ENCODE measurements at places on chromosomes 3 and 15. TPM values are rescaled to one million over a fixed set of nuclear protein-coding genes. Genes with fewer than 3 reads are reported as not detected.

DNA sequence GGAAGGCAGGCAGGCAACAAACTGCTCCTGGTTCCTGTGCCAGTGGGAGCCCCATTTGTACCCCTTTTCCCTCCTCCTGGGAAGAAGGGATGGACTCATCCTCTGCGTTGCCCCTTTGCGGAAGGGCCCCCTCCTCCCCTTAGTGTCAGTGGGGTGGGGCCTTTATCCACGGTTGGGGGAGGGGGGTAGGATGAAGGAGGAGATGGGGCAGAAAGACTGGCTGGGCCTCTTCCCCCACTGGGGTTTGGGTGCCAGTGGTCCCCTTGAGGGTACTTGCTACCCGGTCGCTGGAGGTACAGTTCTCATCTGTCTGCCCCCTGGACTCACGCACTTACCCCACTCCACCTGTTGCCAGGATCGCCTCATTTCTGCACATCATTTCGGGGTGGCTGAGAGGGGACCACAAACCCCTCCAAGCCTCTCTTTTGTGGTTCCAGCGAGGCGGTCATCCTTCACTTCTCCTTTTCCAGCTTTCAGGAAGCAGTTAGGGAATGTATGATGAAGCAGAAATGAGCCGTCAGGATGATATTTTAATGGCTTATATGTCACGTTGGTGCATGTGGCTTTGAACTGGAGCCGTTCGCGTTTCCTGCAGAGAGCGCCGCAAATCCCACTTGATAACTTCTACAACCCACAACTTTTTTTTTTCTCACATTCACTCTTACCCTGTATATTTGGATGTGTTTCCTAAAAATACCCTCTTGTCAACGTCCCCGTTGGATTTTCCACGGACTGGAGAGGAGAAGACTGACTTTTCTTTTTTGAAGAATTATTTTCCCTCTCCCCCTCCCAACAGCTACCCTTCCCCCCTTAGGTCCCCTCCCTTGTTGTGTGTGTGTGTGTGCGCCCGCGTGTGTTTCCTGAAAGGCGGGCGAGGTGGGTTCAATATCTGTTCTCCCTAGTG lies at the start of gene ZIC4:
TSS of gene ZIC4 (minus strand) at position 516 of the 904 bp plus-strand sequence. CDS start 3,746 bp downstream, outside the sequence.
- no peak for DNase-seq

- no peak for DNase-seq
Measured at GRCh38 chr15:84552896-84553295, 47.9 kb upstream of the ZSCAN2 start.

- peak; percentile 1 for DNase-seq
Measured at GRCh38 chr3:86702381-86702958, 288.5 kb downstream of the VGLL3 start.

- DNase-seq, result no peak
Measured at GRCh38 chr3:186976837-186977750, 46.8 kb downstream of the ST6GAL1 start.

DNA sequence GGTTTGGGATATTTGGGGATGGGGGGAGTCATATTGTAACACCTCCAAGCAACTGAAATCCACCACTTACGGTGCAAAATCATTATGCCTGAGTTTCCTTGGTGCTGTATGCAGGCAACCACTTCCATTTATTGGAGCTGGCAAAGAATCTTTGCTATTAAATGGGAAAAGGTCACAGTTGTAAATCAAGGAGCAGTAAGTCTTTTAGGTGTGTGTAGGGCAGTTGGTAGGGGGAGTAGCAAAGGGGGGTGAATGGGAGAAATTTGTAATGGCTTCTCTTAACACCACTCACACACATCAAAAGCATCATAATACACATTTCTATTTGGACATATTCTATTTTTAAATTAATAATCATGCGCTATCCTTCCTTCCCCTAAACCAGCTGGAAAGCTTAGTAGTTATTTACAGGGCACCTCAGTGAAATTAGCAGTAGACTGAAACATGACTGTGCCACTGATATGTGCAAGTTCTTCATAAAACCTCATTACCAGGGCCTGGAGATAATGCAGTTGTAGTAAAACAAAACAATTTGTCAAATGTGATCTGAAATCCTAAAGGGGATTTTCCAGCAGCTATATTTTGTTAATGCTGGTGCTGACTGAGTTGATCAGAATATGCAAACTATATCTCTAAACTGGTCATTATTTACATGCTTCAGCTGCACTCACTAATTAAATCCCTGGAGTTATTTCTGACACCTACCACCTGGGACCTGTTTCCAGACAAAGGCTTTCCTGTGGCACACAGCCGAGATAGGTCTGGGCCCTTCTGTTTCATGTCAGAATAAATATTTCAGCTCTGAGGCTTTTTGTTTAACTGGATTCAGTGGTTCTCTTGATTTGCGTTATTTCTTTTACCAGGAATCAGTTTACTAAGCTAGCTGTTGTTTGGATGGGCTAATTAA lies 90.1 kb downstream of the B3GALNT1 start:
- no peak for DNase-seq

GRCh38 chr3:24225385-24225950 lies 269.2 kb downstream of the THRB start:
- DNase-seq, result no peak

The ARL14 gene
- not detected for polyA plus RNA-seq

DNA sequence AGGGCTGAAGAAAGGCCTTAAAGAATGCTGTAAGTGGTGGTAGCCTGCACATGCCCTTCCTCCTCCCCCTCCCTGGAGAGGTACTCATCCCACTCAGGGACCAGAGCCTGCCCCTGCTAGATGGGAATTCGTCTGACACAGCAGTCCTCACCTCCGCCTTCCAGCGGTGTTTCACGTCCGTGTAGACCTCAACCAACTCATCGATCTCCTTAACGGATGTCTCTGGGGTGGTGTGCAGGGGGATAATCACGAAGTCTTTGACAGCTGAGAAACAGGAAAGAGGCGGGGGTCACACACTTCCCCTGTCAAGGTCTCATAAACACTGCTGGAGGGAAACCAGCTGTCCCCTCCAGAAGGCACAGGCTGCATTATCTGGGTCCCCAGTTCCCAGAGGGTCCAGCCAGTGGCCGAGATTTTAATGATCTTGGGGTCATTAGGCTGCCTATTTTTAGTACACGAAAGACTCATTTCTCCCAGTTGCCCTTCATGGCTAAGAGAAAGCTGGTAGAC lies 9.9 kb downstream of the DNASE1L3 start:
- DNase-seq, result peak; percentile 51

DNA sequence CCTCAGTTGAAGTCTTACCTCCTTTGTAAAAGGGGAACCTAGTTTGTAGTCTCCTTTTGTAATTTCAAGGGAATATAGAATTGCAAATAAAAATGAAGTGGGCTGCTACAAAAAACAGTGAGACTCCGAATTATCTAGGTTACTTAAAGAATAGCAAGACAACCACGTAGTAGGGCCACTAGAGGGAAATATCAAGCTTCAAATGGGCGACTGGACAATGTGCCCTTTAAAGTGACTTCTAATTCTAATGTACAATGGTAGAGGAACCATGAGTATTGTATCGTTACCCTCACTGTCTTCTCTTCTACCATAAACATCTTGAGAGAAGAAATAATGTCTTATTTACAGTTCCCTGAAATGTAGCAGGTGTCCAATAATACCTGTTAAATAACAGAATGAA lies 56.3 kb downstream of the TP63 start:
- no peak for DNase-seq

GRCh38 chr3:112579697-112580096 lies 17.9 kb downstream of the SLC35A5 start:
- DNase-seq, result peak; percentile 24

The CHAC1 gene
- polyA plus RNA-seq, result 18.9 TPM

DNA sequence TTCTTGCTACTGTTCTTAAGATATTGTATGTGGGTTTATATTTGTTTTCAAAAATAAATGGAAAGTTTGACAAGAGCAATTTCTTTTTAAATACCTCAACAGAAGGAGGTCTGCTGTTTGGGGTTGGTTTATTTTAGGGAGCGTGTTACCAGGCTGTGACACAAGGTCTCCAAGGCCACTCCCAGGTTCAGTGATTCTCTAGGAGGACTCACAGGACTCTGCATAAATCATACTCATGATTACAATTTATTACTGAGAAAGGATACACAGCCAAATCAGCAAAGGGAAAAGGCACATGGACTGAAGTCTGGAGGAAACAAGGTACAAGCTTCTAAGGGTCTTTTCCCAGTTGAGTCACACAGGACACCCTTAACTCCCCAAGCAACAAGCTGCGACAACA lies 18.8 kb upstream of the MFSD1 start:
- no peak for DNase-seq

DNA sequence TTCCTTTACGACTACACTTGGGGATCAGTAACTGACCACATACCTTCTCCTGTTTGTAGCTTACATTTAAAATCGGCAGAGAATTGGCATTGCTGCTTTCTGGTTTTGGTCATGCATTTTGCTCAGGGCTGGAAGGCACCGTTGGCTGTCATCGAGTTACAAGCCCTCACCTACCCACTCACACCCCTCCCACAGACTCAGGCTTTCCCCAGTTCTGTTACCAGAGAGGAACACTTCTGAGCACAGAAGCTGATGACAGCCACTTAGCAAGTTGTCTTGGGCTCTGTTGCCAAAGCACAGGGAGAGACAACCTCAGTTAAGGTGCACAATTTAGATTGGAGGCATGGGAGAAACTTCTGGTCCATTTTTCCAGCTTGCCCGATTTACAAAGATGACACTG lies 204.8 kb upstream of the TOPAZ1 start:
- DNase-seq, result no peak

GRCh38 chr3:166606988-166607387 lies 769.8 kb upstream of the BCHE start:
- no peak for DNase-seq

The RHCG gene
- not detected for polyA plus RNA-seq

DNA sequence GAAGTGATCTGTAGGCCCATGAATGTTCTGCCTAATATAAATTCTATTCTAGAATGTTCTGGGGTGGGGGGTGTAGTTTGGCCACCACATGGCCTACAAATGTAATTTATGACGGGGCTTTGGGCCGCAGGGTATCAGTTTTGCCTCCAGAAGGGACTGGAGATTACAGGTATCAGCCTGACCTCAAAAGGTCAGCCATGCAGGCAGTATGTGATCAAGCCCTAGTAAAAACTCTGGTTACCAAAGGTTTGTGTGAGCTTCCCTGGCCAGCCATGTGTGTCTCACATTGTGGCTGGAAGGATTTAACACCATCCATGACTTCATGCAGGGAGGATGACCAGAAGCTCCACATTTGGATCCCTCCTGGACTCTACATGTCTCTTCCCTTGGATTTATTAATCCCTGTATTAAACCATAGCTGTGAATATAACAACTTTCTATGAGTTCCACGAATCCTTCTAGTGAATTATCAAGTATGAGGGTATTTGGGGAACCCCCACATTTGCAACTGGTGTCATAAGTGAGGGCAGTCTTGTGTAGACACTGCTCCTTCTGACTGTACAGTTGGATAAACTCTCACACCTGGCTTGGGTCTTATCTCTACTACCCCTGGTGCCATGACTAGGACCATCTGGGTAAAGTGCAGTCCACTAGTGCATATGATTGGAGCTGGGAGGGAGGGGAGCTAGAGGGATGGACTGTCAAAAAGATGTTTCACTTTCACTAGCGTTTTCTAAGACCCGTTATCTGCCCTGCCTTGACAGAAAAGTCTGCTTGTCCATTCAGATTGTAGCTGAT lies 50.0 kb upstream of the RFX7 start:
- DNase-seq, result no peak

DNA sequence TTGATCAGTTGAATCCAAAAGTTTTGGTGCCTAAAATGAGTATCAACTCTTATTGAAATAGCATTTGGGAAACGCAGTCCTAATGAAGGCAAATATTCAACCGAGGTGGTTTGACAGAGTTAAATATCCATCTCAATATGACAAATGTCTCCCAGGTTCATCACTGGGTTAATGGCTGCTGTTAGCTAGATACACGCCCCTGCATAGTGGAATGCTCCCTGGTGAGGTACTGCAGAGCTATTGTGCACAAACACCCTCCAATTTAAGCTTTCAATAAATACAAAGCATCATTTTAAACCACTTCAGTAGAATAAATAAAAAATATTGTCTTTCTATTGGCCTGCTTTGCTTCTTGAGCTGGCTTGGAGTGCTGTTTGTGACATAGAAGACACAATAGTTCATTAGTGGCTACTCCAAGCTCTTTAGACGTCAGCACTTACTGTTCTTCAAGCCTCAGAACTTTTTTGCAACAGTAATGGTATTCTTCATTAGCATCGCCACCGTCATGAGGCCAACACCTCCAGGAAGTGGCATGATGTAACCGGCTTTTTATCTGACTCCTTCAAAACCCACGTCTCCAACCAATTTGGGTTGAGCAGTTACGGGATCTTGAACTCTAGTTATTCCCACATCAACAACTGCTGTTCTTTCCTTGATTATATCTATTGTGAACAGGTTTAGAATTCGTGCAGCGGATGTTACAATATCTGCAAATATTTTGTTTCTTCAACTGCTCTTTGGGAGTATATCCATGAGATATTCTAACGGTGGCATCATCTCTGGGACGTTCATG lies 1159.6 kb upstream of the EPHA6 start:
- DNase-seq, result no peak

- DNase-seq, result no peak
Measured at GRCh38 chr3:187186801-187187421, 10.4 kb upstream of the RTP1 start.

GRCh38 chr3:128170866-128171516 lies 17.7 kb downstream of the EEFSEC start:
- peak; percentile 78 for DNase-seq

The PCOLCE2 gene
- polyA plus RNA-seq, result not detected

The GOLGA8G gene
- polyA plus RNA-seq, result not detected

The SYNM gene
- polyA plus RNA-seq, result 3.7 TPM

DNA sequence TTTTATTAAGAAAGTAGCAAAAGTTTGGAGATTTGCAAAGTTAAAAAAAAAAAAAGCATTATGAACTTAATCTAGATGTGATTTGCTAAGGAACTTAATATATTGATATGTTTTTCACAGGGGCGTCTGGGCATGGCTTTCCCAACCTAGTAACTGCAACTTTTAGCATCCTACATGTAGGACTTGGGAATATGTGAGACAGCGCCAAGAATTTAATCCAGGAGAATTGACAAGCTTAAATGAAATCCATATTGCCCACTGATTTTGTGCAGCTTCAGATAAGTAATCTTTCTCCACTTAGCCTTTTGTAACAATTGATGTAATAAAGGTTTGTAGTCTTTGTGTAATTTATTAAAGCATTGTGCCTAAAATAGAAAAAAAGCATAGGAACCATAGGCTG lies 982 bp upstream of the GABPB1 start:
- no peak for DNase-seq

- no peak for DNase-seq
Measured at GRCh38 chr3:40714771-40715345, 190.1 kb downstream of the ZNF621 start.

DNA sequence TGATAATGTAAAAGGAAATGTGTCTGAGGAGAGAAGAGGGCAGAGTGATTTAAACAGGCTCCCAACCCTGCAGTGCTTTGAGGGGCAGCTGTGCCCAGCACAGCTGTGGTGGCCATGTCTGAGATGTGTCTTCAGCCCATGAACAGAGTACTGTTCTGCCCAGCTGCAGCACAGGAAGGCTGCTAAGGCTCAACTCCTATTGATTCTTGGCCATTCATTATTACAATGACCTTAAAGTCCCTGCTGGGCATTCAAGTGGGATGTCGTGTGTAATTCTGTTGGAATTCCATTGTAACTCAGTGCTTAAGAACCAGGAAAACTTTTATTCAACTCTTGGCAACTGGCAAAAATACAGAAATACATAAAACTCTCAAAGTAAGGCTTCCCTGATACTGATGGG lies 229.3 kb downstream of the MCTP2 start:
- no peak for DNase-seq

The RCN2 gene
- 30.2 TPM for polyA plus RNA-seq
